ENCODE measurements at places on chromosomes 16 and 17.
A peak's percentile ranks its signal among the peaks of the same experiment; 100 is the strongest.

GRCh38 chr16:11557801-11558200 is 28.9 kb downstream of the LITAF start:
- peak; percentile 78 for DNase-seq

DNA sequence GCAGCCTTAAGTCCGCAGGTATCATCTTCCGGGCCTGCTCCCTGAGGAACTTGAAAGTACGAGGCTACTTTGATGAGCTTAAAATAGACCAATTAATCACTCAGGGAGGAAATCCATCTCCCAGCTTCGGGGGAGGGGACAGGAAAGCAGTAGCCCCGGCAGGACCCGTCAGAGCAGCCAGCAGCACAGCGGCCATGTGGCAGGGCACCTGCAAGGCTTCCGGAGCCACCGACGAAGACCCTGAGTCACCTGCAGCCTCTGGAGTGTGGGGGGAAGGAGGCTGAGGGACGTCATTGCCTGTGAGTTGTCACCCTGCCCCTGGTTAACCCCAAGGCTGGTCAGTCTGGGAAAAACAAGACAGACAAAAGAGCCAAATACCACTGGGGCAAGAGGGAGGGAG is 4.4 kb upstream of the CYB561 start:
- no peak for DNase-seq

DNA sequence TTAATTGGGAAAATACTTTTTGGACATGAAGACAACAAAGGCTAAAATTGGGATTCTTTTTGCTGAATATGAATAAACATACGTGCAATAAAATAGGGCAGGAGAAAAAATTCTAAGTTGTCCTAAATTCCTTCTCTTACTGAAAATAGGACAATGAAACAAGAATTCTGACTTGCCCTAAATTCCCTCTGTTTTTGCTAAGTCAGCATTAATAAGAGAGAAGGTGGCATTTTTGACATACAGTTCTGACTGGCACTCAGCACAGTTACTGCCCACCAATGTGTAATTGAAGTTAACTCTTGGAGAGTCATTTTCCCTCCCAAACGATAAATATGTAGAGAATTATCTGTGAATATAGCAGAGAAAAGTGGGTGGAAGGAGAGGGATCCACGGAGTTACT is 1021.1 kb upstream of the CDH8 start:
- DNase-seq = no peak

DNA sequence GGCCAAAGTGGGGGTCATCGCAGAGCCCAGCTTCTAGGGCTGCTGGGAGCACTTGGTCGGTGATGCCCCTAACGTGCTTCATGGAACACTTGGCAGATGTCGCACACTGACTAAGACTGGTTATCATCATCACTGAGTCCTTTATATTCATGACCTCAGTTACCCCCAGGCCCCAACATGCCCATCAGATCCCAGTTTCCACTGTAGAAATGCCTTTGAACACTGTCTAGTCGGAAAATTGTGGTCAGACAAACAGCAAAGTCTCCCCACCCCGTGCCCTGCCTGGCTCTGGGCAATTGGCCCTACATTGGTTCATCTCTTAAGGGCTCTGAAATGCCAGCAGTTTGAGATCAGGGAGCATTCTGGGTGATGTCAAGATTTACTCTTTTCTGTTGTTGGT is 51.3 kb downstream of the NKD1 start:
- DNase-seq = no peak

GRCh38 chr16:65751622-65752521 is 614.6 kb upstream of the CDH5 start:
- DNase-seq = no peak

DNA sequence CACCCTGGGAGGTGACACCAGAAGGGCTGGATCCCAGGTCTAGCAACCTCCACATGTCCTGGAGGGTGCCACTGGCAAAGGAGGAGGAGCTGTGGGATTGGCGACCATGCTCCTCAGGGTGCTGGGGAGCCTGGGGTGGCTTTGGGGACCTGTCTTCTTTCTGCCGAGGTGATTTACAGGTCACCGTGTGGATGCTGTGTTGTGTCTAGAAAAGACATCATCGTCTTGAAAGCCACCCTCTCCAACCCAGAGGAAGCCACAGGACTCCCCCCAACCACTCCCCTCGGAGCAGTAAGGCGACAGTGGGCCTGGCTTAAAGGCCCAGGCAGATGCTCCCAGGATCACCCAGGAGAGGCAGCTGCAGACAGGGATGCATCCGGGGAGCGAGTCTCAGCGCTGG is 29.7 kb upstream of the FASN start:
- no peak for DNase-seq

All from femur (tissue), 1 donor.